ENCODE measurements at places on chromosomes 3 and 15.

DNA sequence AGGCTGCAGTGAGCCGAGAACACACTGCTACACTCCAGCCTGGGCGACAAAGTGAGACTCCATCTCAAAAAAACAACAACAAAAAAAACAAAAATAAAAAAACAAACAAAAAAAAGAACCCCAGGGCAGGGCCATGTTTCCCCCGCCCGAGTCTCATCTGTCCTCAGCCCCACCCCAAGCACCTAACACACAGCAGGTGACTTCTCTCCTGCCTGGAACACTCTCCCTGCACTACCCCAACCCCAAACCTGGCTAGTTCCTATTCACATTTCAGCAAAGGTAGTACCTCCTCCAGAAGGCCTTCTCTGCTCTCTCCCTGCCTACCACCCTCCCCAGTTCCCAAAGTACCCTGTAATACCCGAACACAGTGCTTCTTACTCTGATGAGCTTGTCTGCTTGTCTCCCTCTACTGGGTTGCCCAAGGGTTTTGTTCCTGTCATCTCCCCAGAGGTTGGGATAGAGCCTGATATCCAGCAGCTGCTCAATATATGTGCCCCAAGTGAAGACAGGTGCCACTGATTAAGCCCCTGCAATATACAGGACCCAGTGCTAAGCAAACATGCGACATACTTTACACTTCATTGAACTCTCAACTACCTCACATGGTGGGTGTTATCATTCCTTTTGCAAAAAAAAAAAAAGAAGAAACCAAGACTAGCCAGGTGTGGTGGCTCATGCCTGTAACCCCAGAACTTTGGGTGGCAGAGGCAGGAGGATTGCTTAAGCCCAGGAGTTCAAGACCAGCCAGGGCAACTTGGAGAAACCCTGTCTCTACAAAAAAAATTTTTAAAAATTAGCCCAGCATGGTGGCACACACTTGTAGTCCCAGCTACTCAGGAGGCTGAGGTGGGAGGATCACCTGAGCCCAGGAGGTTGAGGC is 103.6 kb downstream of the DAPK2 start:
- DNase-seq, result no peak

DNA sequence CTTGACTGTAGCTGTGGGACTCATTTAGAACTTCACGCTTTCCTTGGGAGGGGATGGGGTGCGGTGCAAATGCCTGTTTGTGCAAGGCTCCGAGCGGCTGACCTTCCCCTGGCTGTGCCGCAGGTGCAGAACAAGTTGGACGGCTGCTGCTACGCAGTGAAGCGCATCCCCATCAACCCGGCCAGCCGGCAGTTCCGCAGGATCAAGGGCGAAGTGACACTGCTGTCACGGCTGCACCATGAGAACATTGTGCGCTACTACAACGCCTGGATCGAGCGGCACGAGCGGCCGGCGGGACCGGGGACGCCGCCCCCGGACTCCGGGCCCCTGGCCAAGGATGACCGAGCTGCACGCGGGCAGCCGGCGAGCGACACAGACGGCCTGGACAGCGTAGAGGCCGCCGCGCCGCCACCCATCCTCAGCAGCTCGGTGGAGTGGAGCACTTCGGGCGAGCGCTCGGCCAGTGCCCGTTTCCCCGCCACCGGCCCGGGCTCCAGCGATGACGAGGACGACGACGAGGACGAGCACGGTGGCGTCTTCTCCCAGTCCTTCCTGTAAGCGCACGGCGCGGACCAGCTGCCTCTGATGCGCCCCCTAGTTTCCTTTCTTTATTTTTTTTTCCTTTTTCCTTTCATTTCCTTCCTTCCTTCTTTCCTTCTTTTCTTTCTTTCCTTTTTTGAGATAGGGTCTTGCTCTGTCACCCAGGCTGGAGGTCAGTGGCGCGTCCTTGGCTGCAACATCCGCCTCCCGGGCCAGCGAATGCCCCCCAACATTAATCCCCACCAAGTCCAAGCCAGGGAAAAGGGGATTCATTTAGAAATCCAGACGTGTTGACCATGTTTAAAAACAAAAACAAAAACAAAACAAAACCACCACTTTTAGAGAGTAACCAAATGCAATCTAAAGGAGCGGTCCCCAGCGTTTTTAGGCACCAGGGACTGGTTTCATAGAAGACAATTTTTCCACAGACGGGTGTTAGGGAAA is 42.7 kb downstream of the EIF2AK4 start:
- no peak for DNase-seq

- DNase-seq, result no peak
Observed at GRCh38 chr3:7207125-7207524, 346.2 kb downstream of the GRM7 start.

- no peak for DNase-seq
Observed at GRCh38 chr15:99593070-99593469, 27.3 kb downstream of the MEF2A start.

GRCh38 chr15:86159468-86159867 is 79.8 kb downstream of the AGBL1 start:
- DNase-seq, result no peak

DNA sequence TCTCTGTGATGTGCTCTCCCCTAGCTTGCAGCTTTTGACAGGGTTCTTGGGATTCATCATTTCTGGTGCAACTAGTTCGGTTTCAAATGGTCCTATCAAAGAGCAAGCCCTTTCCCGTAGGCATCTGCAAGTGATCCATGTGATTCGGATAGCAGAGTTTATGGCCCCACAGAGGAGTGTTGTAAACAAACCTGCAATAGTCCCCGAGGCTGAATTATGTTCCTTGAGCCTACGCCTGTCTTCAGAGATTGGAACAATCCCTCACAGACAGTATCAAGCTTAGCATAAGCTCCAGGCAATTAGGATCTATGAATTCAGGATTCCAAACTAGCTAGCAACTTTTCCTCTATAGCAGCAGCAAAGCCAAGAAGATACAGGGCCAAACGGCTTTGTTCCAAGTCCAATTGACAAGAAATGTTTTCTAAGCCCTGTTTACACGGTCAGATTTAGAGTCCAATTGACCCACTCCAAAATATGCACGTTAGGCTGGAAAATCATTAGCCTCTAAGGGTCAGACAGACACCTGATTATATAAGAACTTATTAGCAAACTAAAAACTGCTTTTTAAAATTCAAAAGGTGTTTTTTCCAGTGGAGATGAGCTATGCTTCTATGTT is 24.8 kb downstream of the LNP1 start:
- DNase-seq, result no peak

- peak; percentile 3 for DNase-seq
Observed at GRCh38 chr3:180802837-180803236, 109.6 kb upstream of the FXR1 start.

DNA sequence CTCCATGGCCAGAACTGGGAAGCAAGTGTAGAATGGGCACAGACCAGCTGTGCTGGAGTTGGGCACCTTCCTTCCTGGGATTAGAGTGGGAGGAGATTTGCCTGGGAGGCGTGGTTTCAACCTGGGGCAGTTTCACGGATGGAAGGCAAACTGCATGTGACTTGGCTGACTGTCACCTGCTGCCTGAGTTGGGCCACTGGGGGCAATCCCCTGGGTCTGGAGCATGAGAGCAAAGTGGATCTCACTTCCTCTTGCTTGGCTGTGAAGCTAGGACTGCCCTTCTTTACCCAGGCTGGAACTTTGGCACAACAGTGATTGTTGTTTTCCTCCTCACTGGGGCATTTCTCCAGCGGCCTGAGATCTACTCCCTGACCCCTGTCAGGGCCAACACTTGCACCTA is 1247.0 kb upstream of the EPHA6 start:
- DNase-seq, result no peak

- peak; percentile 46 for DNase-seq
Observed at GRCh38 chr3:138608322-138609135, at the start of gene FAIM. TSS of gene FAIM (plus strand) at chr3:138608771. CDS start at chr3:138619727, 10,956 bp downstream.

- no peak for DNase-seq
Observed at GRCh38 chr3:36680952-36681351, 83.4 kb downstream of the DCLK3 start.

DNA sequence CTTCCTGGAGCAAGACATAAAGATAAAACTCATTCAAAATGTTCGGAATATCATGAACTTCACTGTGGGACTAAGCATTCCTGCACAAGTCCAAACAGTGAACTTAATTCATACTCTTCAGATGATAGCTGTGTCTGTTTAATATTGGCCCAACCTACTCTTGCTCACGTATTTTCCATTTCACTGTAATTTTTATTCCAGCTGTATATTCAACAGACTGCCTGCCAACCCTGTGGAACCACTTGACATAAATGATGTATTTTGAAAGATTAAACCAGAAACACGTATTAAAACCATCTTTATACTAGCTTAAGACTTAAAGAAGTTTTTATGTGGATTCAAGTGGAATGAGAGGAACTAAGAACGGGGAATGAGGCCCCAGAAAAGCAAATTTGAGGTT is 172.5 kb downstream of the TMEM108 start:
- DNase-seq, result no peak

GRCh38 chr3:40915346-40915865 is 283.9 kb upstream of the CTNNB1 start:
- DNase-seq, result no peak

GRCh38 chr3:123909785-123910184 is 25.7 kb upstream of the MYLK start:
- no peak for DNase-seq

GRCh38 chr15:39426552-39427532 is 154.0 kb upstream of the THBS1 start:
- DNase-seq, result peak; percentile 91

DNA sequence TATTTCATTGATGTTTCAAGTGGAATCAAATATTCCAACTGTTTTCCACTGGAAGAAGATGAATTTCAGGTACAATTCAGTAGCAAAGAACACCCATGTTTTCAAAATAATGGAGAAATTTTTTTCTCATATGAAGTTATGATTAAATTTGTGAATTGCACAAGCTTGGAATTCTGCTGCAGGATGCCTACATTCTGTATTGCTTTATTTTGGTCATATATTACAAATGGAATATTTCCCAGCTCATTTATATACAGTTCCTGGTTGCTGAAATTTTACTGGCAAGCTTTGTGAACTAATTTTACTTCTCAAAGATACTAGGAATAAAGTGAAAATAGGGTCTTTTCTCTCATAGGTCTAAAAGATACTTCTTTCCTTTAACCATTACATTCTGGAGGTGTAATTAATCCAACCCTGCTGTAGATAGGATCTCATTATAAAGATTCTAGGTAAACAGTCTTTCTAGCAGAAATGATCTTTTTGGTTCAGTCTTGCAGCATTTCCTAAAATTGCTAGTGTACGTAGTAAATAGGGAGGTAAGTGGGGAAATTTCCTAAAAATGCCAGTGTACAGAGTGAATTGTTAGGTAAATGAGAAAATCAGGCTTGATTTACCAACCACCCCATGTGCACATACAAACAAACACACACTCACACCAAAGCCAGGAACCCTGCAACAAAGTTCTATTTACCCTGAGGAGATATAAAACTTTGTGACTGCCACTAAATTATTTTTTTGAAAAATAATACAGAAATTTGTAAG is 393.5 kb upstream of the TPRG1 start:
- no peak for DNase-seq

GRCh38 chr15:96327155-96327741 is 3.3 kb upstream of the NR2F2 start:
- DNase-seq, result peak; percentile 83

- DNase-seq, result no peak
Observed at GRCh38 chr3:141129541-141130011, 78.4 kb downstream of the SPSB4 start.

GRCh38 chr15:72365844-72366243 is 10.0 kb downstream of the HEXA start:
- no peak for DNase-seq

- no peak for DNase-seq
Observed at GRCh38 chr3:147189016-147189415, 217.3 kb downstream of the ZIC4 start.

- DNase-seq, result no peak
Observed at GRCh38 chr3:194133661-194134230, 2.2 kb upstream of the HES1 start.

GRCh38 chr3:84724877-84725276 is 233.9 kb upstream of the CADM2 start:
- peak; percentile 80 for DNase-seq

DNA sequence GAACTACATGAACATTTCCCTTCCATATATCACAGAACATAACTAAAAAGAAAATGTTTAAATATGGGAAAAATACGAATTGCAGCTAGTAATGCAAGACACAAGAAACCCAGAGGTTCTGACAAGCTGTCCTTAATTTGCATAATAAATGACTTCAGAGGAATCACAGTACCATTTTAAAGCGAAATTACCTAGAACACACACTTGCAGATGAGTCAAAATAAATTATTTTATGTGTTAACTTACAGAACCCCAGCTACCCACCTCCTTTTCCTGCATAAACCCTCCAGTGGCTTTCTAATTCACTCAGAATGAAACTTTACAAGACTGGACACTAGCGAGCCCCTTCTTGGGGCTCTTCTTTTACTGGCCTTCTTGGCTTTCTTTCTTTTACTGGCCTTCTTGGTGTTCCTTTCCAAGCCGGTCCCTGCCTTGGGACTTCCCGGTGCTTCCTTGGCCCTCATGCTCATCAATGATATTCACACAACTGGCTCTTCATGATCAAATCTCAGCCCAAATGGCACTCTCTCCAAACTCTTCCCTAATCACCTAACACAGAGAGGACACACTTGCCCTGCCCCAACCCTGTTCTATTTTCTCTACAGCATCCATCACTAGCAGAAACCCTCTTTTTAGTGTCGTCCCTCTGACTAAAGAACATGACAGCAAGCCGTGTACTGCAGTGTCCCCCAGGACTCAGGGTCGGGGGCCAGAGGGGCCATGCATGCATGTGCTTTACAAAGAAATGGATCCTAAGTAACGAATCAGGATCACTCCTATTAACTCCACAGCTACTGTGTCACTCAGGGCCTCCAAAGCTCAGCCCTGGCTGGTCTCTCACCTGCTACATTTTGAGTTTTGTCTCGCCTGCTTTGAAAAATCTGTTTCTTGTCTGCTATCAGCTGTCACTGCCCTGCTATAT is 4.8 kb downstream of the CHSY1 start:
- no peak for DNase-seq

- DNase-seq, result no peak
Observed at GRCh38 chr3:194095464-194095863, 40.5 kb upstream of the HES1 start.

DNA sequence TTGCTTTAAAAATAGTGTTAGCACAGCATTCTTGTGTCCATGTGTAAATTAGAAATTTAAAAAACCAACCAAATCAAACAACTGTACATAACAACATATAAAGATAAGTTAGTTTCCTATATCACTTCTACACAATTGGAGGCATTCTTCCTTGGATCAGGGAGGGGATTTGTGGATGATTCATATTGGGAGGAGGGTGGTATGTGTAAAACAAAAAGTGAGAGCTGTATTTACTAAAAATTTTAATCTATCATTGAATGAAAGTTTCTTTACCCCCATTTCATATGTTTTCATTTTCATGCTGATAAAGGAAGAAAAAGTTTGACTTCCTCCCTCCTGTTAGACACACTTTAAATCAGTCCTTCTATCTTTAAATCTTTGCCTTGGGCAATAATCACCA is 325.0 kb downstream of the SATB1 start:
- no peak for DNase-seq

DNA sequence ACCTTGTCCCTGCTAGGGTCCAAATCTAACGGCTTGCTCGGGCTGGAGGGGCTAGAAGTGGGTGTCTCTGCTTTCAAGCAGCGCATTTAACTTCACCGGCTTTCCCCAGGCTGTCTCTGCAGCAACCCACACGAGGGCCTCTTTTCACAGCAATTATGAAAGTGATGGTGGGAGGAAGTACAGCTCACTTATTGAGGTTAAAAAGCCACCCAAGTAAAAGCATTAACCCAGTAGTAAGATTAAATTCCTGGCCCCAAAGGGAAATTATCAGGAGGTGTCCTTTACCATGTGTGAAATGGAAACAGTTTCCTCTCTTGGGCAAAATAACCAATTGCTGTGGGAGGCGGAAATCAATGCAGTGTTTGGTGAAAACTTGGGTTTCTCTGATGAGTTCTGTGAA is 41.1 kb downstream of the NGRN start:
- DNase-seq, result no peak
